ENCODE measurements at places on chromosomes 2 and 18.

- no peak for DNase-seq
Observed at GRCh38 chr18:955384-956066, 50.9 kb downstream of the ADCYAP1 start.

DNA sequence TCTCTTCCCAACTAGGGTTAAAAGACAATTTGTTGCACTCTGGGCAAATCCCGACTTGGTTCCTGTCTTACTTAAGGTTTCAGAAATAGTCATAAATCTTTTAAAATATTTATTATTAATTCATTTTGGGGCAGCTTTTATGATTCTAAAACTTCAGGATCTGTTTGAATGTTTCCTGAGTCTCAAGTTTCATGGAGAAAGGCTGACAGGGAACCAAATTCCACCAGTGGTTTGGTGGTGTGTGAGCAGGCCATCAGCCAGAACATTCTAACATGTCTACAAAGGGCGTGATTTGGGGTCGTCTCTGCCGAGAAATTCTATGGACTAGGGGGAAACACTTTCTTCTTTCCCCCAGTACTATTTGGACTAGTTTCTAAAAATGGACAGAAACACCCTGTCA, 366.4 kb downstream of the ZNF521 start:
- no peak for DNase-seq

GRCh38 chr2:199404841-199405240, 52.9 kb downstream of the SATB2 start:
- no peak for DNase-seq

DNA sequence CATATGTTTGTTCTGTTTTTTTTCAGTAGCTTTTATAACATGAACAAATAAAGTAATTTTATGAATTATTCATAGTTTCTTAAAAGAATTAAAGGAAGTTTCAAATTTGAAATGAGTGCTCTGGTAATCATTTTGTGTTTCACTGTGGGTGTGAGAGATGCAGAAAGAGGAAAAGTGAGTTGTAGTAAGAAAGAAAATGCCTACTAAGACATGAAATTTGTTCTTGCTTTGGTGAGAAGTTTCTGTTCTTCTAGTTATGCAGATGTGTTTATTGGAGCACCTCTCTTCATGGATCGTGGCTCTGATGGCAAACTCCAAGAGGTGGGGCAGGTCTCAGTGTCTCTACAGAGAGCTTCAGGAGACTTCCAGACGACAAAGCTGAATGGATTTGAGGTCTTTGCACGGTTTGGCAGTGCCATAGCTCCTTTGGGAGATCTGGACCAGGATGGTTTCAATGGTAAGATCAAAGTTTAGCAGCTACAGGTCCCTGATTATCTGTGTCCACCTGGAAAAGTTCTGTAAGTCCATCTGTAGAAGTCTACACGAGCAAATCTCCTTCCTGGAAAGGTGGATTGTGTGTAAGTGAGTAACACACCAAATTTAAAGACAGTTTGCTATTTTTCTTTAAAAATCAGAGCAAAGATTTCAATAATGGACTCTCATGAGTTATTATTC, 51.4 kb downstream of the ITGAV start:
- DNase-seq, result no peak

- DNase-seq, result no peak
Observed at GRCh38 chr2:26898480-26899078, 50.6 kb downstream of the DPYSL5 start.

DNA sequence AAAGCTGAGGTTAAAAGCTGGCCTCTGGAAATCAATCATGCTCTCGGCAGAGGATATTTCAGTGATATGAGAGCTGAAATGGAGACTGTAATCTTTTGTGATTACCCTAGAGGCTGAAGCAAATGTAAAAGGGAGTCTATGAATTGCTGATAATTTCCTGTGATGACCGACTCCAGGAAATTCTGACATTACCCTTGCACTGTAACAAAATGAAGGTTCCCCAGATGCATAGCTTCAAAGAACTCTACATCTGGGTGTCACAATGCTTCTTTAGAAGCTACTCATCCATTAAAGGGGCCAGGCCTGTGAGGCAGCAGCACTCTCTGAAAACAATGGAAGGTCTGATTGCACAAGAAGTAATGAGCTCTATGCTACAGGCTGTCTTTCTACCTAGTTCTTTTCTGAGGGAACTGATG, 268.2 kb upstream of the SESTD1 start:
- no peak for DNase-seq

DNA sequence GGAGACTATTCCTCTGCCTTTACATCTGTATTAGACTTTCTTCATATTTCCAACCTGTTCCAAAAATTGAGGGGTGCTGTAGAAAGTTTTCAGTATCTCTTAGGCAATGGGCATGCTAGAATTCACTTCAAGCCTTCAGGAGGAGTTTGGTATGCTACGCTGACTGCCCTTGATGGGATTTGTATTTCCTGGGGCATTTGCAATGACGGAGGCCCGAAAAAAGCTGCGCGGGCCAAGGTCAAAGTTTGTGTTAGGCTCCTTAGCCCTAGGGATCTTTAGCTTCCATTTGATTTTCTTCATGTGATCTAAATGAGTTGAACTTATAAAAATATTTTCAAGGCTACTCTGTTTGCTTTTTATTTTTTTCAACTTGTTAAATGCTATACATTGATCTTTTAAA, 5.1 kb downstream of the CPS1 start:
- no peak for DNase-seq

DNA sequence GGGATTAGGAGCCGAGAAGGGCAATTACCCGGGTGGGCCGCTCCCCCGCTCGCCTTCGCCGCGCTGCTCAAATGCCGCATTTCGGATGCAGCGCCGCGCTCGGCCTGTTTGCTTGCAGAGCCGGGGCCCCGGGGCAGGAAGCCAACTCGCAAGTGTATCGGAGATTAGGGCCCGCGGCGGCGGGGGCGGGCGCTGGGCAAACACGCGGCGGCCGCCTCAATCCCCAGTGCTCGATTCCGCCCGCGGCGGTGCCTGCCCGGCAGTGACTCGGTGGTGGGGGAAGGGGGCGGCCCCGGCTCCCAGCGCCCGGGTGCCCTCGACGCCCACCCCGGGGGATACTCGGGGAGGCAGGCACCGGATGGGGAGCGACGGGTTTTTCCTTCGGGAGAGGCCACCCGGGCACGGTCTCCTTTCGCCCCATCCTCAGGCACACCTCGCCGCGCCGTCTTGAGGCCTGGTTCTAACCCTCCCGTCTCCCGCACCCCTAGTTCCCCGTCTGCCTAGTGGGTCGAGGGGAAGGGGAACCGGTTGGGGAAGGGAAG, 26.6 kb upstream of the NOTO start:
- DNase-seq, result no peak

DNA sequence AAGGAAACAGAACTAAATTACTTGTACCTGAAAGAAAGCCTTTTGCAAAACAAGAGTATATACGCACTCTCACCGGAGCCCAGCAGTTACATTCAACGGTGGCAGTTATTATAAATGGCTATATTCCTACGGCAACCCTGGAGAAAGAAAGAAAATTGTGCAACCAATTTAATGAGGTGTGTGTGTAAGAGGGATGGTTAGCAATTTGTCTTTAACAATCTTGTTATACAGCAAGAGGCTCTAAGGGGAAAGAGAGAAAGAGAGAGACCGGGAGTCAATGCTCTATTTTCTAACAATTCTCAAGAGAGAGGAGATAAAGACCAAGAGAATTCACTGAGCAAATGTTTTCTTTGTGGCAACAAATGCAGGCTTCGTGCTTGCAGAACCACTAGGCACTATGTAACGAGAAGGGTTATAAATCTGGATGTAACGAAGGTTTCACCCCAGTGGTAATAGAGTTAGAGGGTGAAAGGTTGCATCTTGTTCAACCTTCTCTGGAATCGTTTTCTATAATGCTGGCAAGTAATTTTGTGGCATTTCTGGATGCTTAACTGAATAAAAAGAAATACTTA, 359.1 kb upstream of the SPRED2 start:
- DNase-seq, result no peak

DNA sequence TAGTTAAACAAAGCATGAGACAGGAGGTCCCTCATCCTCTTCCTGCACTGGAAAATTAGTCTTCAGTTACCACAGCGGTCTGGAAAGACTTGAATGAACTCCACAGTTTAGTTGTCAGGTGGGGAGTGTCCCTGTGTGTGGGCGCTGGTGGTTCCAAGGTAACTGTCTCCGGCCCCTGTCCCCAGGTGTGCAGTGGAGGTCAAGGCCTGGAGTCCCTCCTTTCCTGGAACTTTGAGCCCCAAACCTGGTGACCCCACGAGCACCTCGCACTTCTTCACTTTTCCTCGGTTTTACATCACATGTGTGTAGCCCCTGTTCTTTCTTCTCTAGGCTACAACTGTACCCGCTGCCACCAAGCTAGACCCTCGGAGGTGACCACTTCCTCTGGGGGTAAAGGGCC, 28.0 kb upstream of the INHBB start:
- no peak for DNase-seq

- no peak for DNase-seq
Observed at GRCh38 chr18:48408727-48409590, at the start of gene ZBTB7C. Gene ZBTB7C (minus strand): TSS chr18:48409383.

DNA sequence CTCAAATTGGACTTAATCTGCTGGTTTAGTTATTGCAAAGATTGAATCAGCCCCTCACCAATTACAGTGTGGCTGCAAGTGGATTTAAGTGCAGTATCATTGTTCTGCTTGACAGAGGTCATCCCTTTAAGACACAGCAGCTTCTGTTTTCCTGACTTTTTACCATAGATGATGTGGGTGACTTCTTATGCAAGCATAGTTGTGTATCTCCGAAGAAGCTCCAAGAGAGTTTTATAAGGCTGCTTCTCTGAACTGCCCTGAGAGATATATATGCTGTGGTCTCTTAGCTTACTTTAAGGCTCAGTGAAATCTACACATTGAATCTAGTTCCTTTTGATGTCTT, 3.5 kb downstream of the TRIB2 start:
- DNase-seq, result no peak

DNA sequence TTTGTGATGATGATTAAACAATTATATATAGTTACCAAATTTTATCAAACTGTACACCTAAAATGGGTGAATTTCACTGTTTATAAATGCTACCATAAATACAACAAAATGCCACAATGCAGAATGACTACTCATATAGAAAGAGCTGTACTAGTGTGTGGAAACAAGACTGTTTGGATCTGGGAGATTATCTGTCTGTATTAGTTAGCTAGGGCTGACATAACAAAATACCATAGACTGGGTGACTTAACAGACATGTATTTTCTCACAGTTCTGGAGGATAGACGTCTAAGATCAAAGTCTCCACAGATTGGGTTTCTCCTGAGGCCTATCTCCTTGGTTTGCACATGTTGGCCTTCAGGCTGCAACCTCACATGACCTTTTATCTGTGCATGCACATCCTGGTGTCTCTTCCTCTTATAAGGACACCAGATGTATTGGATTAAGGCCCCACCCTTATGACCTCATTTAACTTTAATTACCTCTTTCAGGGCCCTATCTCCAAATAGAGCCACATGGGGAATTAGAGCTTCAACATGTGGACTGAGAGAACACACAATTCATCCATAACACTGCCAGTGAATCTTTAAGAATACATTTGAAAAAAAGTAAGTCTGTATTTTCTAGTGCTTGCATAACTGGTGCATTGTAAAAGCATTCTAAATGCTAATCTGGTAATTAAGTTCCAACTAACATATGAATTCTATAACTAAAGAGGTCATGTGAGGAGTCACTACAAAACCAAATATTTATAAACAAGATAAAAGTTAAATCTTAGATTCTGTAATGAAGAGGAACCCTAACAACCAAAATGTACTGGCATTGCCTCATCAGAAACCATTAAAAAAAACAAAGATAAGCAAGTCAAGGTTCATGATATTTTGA, 699.6 kb downstream of the NYAP2 start:
- no peak for DNase-seq

- DNase-seq, result no peak
Observed at GRCh38 chr2:132668987-132669907, 758 bp downstream of the LYPD1 start.

DNA sequence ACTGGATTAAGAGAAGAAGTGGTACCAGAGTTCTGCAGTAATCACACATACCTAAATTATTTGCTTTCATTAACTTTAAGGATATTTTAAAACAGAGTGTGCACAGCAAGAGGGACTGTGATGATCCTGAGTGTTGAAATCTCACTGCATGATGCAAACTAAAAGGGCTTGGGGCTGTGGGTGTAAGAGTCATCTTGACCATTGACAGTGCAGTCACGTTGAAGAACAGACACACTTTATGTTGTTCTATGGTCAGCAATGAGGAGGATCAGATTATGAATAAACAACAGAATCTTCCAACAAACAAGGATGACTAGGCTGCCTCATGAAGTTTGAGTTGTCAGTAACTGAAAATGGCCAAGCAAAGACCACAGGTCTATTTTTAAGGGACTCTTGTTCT, 87.2 kb upstream of the GALNT5 start:
- DNase-seq, result no peak

DNA sequence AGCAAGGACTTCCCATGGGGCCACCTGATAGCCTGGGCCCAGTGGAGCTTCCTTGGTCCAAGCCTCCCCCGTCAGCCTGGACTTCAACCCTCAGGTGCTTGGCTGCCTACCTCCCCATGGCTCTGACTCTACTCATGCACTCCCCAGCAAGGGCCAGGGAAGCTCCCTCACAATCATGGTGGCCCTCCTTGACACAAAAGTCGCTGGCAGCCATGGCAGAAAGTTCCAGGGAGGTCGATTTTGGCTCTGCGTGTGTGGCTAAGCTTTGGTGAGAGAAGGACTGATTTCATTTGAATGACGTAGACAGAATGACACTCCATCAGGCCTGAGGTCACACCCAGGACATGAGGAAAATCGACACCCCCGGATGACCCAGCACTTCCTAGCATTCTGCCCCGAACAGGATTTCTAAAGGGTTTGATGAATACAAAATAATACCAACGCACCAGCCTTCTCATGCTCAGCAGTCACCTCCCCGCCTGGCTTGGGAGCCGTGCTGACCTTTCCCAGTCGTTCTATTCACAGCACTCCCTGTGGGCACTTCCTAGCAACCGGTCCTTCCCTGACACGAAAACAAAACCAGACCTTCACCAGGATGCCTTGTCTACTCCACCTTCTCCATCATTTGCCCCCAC, 52.7 kb downstream of the LBH start:
- DNase-seq, result no peak

DNA sequence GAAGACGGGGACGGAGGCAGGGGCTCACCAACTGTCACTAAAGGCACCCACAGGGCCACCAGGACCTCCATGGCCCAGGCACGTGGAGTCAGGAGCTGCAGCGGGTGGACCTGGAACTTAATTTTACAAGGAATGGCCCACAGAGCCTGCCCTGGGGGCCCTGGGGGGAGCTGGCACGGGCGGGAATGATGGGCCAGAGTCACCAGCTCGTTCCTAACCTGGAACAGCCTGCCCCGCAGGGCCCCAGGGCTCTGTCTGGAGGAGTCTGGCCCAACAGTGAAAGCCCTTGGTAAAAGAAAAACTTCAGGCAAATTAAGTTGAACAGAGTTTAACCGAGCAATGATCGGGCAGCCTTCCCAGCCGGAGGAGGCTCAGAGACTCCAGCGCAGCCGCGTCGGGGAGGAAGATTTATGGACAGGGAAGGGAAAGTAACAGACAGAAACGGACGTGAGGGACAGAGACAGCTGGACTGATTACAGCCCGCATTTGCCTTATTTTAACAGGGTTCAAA, 118.4 kb upstream of the TMEM18 start:
- no peak for DNase-seq

GRCh38 chr2:18930971-18931370, 341.6 kb upstream of the NT5C1B start:
- DNase-seq, result no peak

Data from NT2/D1 (cell line).